GF-D8 (cell line): ENCODE measurements at places on chromosomes 2 and 18.

DNA sequence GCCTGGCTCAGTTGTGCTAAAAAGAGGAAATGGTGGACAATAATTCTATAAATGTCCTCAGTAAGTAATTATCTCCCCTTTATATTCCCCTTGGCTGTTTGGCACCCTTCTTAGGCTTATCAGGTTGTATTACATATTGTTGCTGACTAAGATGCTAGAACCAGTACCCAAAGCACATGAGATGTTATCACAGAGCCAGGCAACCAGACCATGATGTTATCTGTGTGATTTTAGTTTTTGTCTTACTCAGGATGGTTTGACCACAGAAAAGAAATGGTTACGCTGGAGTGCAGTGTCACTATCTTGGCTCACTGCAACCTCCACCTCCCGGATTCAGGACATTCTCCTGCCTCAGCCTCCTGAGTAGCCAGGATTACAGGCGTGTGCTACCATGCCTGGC lies 15.2 kb downstream of the R3HDM1 start:
- DNase-seq: no peak

GRCh38 chr2:128406736-128407554 lies 88.3 kb upstream of the HS6ST1 start:
- DNase-seq: no peak

- no peak for DNase-seq
Measured at GRCh38 chr2:74554820-74555531, 456 bp downstream of the DOK1 start.

DNA sequence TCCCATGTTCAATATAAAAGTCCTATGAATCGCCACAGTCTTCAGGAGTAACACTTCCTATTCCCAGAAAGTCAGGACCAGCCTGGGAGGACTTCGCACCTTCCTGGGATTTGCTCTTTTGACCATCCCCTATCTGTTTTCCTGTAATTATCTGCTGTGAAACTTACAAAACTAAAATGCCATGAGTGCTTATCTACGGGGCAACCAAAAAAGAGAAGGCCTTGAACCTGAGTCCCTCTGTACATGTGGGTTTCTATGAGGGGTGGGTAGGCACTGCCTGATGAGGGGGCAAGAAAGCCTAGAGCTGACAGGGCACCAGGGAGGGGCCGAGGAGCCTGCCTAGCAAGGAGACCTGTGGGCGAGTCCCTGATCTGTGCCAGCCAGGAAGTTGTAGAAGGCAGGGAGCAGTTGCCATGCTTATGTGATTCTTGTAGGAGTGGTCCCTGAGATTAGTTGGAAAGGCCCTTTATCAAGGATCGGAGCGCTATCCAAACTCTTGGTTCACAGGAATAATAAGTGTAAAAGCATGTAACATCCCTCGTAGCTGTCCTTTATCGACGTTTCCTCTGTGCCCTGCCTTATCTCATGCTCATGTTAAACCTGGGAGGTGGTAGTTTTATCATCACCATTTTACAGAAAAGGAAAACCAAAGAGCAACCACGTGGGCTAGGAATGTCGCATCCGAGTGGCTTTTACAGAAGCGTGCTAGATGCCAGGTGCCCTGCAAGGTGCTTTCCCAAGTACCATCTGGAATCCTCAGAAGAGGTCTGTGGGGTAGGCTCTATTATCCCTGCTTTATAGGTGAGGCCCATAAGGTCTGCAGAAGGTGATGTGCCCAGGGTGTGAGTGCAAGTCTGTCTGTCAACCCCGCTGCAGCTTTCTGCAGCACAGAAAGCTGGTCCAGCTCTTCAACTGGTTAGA lies 111.8 kb downstream of the B3GNT2 start:
- no peak for DNase-seq

- no peak for DNase-seq
Measured at GRCh38 chr2:2719015-2719414, 387.9 kb upstream of the MYT1L start.

DNA sequence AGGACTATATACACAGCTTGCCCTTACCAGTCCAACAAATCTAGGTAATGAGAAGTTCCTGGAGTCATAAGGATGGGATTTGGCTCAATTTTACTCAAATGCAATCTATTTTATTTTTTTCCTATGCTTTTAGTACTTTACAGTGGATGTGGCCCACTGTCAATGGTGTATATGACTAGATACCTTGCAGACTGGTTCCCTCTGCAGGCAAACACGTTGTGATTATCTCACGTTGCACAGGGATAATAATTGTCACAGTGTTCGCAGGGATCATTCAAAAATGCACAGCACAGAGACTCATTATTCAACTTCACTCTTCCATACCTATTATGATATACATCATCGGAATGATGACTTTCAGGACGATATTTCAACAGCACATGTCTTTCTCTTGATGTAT lies 359.7 kb downstream of the MBD2 start:
- DNase-seq: no peak

DNA sequence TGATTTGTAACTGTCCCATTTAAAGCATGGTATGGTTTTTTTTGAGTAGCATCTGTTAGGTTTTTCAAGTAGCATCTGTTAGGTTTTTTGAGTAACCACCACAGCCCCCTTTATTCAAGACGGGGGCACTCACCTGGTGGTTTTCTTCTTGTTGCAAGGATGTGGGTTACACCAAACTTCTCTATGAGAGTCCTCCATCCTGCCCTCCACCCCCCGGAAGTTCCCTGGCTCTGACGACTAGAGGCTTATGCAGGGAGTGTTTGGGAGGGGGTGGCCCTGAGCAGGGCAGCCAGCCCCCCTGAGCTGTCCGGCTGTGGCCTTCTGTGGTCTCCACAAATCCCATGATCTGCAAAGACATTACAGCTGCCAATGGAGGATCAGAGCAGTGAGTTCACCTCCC lies 39.3 kb downstream of the MTCL1 start:
- DNase-seq: no peak

DNA sequence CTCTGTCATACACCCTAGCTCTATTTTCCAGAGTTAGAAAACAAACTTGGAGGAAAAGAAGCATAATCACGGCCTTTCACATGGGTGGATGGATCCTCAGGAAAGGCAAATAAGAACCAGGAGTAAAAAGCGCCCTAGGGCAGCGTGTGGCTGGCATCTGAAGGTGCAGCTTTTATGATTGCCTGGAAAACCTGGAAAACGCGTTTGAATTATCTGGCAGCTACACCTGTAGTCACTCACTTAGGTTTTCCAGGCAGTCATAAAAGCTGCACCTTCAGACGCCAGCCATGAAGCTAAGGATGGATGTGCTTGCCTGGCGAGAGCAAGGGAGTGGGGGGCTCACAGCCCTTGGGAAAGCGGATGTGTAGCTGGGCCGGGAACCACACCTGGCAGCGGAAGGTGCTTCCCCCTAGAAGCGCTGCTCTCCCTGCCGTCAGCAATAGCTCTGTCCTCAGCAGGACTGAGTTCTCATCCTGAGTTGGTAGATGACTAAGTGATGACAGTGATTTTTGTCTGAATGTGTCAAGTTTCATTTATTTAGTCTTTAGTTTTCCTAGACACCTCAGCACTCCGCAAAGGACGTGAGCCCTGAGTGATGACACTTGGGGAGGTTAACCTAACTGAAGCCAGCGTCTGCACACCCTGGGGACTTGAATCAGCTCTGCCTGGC lies 82.0 kb downstream of the DCDC2C start:
- no peak for DNase-seq

DNA sequence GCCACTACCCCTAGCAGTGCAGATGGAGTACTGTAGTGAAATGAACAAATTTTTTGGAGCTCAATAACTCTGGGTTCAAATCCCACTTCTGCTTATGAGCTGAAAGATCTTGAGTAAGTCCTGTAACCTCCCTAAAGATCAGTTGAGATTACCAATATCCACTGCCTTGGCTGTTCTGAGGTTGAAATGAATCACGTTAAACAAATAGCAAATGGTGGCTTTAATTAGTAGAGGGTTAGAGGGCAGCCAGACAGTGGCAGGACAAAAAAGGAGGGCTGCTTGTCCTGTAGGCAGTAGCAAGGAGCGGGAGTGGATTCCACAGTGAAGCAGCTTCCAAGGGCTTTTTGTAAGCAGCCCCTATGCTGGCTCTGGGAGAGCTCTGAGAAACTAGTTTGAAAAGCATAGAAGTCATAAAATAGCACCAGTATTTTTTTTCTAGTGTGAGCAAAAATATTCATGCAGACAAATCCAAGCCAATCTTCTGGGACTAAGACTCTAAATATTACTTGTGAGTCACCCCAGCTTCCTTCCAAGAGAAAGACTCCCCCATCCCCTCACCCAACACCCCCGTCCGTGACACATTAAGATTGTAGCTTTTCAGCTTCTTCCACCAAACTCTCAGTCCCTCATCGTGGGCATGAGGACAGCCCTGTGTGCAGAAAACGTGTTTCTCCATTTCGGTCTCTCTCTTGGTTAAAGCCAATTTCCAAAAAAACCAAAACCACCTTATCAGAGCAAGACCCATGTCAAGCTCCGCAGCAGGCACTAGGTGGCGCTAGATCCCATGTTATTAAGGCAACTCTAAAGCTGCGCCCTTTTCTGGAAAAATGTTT lies 123.5 kb upstream of the LGALSL start:
- DNase-seq: peak; percentile 30

GRCh38 chr2:130183512-130184373 lies 1.7 kb downstream of the MZT2B start:
- DNase-seq: no peak

- DNase-seq: no peak
Measured at GRCh38 chr2:43020990-43021669, 205.3 kb downstream of the ZFP36L2 start.

- DNase-seq: no peak
Measured at GRCh38 chr2:119083416-119083815, 75.1 kb downstream of the C1QL2 start.

- DNase-seq: no peak
Measured at GRCh38 chr2:58019229-58019628, 27.4 kb upstream of the VRK2 start.

- DNase-seq: no peak
Measured at GRCh38 chr2:37707393-37707792, 36.0 kb upstream of the CDC42EP3 start.

DNA sequence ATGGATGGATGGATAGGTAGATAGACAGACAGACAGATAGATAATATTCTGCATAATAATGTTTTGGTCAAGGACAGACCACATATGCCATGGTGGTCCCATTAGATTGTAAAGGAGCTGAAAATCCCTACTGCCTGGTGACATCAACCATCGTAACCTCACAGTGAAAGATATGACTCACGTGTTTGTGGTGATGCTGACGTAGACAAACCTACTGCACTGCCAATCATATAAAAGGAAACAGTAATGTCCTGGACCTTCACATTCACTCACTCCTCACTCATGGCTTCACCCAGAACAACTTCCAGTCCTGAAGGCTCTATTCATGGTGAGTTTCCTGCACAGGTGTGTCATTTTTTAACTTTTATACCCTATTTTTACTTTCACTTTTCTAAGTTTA lies 202.9 kb upstream of the TPO start:
- no peak for DNase-seq

- no peak for DNase-seq
Measured at GRCh38 chr2:208820014-208820688, 413.6 kb downstream of the PTH2R start.

DNA sequence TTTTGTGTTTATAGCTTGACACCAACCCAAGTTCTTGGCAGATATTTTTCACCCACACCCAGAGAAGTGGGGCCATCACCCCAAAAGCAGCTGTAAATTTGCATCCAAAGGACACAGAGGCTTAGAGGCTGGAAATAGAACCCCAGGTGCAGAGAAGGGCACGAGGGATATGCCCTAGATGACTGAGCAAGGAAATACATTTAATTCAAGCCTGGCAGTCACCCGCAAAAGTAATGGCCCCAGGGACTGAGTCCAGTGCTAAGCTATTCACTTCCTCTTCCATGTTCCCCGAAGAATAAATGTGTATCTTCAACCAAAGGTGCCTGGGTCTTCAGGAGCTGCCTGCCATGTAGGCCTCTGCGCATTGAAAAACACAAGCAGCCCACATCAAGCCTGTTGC lies 14.0 kb upstream of the REG3G start:
- no peak for DNase-seq

- DNase-seq: no peak
Measured at GRCh38 chr2:35714883-35715282, 640.7 kb upstream of the CRIM1 start.

DNA sequence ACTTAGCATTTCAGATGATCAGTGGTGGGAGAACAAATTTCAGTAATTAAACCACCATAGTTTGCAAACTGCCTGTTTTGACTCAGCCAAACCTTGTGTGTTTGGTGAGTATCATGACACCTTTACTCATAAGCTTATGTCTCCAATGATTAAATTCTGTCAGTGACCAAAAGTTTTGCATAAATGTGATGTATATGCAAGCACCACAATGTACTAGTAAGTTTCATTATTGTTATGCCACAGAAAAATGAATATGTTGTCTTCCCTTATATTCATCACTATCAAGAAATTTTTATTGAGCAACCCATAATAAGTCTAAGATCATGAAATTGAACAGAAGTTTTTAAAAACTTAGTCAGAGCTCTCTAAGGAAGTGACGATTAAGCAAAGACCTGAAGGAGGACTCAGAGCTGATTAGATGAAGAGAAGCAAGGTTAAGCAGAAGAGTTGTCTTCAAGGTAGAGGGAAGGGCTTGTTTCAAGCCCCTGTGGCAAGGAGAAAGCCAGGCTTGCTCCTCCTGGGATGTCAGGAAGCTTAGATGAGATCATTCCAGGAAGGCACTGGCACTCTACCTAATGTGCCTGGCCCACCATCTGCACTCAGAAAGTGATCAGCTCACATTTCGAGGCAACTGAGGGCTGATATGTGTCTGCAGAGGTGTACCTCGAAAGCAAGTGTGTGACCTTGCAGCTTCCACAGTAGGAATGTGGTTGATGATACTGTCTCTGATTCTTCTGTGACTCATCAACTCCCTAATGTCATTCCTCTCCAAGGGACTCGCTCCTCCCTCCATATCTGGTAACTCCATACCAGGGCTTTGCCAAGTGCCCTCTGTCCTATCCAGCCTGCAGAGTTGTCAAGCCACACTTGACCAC lies 54.7 kb downstream of the KCTD18 start:
- DNase-seq: no peak

DNA sequence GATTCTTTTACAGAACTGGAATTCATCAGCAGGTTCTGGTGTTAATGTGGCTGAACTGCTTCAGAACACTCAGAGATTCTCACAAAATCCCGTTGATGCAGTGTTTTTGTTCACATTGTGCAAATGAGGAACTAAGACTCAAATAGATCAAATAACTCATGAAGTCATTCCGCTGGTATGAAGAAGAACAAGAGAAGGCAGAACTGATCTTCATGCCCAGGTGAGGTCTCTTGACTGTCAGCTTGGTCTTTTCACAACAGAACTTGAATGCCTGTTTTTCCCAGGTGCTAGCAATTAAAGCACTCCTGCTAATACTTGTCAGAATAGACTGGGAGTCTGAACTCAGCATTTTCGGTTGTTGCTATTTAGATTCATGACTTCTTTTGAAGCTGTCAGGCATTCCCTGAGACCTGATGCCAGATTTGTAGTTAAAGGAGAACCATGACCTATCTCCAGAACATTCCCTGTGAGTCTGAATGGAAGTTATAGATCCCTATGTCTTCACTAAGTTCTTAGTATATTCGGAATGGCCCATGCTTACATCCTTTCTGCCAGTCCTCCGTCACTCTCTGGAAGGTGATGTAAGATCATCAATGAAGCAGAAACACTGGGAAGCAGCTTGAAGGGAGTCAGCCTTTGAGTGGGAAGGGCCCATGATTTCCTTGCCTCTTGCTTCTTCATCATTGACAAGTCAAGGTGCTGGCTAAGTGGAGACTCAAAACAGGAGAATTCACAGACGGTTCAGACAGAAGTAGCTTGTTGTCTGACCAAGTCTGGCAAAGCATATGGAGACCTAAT lies 155.7 kb downstream of the MTCL1 start:
- no peak for DNase-seq

- no peak for DNase-seq
Measured at GRCh38 chr2:144630459-144631215, 110.7 kb upstream of the ZEB2 start.

- no peak for DNase-seq
Measured at GRCh38 chr2:103176294-103176915, 414.6 kb downstream of the TMEM182 start.
